ENCODE measurements at places on chromosomes 2 and 18.

DNA sequence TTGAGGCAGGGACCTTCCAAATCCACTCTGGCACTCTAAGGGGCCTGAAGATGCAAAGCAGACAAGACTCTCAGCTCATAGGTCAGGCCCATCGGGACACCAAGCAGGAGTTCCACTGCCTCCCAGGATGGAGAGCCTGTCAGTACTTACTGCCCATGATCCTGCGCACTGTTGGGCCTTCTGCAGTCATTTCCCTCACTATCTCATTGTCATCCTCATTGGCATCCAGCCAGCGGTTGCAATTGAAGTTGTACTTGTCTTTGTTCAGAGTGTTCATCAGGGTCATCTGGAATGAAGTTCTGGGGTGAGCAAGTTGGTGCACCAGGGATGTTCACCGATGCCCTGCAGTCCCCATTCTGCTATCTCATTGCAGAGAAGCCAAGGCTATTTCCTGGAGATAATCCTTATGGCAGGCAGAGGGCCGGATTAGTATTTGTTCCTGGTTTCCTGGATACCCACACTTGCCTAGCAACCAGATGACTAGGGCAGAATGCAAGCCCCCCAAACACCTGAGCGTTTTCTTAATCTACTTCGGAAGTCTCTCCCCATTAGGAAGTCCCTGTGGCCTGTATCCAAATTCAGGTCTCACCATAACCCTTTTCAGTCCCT, 65.1 kb downstream of the LOXHD1 start:
- DNase-seq = no peak

DNA sequence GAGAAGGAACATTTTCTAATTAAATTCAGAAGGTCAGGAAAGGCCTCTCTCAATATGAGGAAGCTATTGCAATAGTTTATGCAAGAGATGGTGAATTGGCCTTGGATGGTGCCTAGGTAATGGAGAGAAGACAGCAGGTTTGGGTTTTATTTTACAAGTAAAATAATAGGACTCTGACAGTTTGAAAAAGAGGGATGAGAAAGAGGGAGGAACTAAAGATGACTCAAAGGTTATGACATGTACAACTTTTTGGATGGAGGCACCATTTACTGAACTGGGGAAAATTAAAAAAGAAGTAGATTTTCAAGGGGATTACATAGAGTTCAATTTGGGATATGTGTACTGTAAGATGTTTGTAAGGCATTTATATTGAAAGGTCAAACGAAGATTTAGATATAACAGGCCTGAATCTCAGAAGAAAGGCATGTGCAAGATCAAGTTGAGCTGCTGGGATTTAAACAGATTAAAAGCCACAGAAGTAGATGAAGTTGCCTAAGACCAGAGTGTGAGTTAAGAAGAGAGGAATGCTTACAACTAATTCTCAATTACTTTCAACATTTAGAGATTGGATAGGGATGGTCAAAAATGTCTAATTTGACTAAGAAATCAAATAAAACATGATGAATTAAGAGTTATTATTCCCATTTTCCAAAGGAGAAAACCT, 12.3 kb upstream of the ASNSD1 start:
- no peak for DNase-seq

DNA sequence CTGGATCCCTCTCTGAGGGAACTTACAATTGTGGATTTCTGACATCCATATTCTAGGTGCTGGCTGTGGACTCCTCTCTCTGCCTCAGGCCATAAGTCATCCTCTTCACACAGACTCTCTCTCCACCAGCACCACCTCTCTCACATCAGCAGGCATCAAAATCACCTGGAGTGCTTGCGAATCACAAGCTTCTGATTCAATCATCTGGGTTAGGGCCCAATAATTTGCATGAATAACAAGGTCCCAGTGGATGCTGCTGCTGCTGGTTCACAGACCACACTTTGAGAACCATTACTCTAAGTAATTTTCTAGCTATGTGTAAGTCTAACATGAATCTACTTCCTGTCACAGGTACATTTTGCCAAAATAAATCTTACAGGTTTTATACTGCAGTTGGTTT, 214.9 kb downstream of the DSEL start:
- DNase-seq = no peak

GRCh38 chr2:235218486-235218907, 266.7 kb downstream of the SH3BP4 start:
- no peak for DNase-seq

GRCh38 chr2:112087346-112088020, 32.4 kb downstream of the TMEM87B start:
- no peak for DNase-seq

- no peak for DNase-seq
These were observed 185.8 kb upstream of the HS6ST1 start for GRCh38 chr2:128504246-128505149.

- DNase-seq = no peak
These were observed 219.2 kb downstream of the LRP1B start for GRCh38 chr2:141911485-141912066.
